ENCODE measurements at places on chromosomes 16 and 17. TPM values are rescaled to one million over a fixed set of nuclear protein-coding genes. Genes with fewer than 3 reads are reported as not detected.

GRCh38 chr16:68393333-68393732, 55.0 kb downstream of the SMPD3 start:
- no peak for DNase-seq

- no peak for DNase-seq
These were observed 10.3 kb upstream of the RNPS1 start for GRCh38 chr16:2278272-2278608.

GRCh38 chr17:16101440-16101839, 101.8 kb downstream of the TTC19 start:
- DNase-seq, result no peak

- DNase-seq, result no peak
These were observed 33.7 kb downstream of the TANC2 start for GRCh38 chr17:62999736-63000135.

DNA sequence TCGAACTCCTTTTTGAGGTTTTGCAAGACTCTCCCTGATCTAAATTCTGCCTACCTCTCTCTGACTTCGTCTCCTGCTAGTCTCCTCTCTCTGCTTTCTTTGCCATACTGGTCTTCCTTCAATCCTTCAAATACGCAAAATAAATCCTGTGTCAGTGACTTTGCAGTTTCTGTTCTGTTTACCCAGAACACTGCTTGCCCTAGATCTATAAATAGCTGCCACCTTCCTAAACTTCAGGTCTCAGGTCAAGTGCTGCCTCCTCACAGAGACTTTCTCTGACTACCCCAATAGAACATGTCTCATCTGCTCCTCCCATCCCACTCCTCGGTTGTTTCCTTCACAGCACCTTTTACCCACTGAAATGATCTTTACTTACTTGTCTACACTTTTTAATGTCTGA, 78.9 kb downstream of the TRIM37 start:
- DNase-seq, result no peak

- no peak for DNase-seq
These were observed 31.2 kb downstream of the CIBAR2 start for GRCh38 chr16:85081038-85081437.

Gene CCDC200
- not detected for total RNA-seq

Gene TANGO6
- total RNA-seq, result 19.1 TPM

DNA sequence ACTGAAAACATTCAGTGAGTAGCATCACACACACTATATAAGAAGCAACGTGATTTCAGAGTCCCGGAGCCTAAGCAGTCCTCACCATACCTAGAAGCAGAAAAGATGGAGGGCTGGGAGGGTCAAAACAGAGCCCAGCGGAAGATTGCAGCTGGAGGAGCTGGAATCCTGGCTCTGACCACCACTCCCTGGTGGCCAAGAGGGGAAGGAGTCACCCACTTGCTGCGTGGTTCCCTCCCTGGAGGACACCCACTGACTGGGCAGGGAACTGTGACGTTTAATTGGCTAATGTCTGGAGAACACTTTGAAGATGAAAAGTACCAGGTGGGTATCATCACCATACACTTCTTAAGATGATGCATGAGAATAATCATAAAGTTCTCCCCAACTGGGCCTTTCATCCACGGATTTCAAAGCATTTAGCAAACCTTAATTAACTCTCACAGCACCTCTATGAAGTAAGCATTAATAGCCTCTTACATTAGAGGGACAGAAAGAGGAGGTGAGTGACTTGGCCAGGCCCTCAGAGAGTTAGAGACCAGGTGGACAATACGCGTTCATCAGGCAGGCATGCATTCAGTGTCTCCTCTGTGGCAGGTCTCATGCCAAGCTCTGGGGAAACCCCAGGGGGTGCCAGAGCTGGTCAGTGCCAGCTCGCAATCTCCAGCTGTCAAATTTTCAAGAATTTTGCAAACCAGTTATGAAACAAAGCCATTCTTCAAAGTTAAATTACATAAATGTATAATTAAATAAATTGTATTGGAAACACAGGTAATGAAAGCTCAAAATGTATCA, 137.9 kb downstream of the AXIN2 start:
- no peak for DNase-seq

Gene EFCAB13
- total RNA-seq, result 11.8 TPM

DNA sequence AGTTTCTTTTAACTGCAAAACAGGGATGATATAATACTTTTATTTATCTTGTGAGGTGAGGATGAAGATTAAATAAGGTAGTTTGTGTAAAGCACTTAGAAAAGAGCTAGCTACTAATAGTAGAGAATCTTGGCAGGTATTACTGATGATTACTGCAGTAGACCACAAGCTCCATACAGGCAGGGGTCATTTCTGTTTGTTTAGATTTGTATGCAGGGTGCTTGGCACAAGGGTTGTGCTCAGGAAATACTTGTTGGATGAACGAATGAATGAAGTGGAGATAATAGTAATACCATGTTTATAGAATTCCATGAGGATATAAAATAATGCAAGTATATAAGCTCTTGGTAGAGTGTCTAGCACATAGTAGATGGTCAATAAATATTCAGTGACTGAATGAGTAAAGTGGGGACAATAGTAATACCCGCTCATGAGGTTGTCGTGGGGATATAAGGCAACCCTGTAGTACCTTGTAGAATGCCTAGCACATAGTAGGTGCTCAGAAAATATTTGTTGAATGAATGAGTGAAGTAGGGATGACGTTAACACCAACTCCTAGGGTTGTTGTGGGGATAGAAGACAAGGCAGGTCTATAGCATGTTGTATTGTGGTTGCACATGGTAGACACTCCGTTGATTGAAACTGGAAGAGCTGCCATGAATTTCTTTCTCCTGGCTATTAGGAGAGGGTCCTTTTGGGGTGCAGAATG, 83.0 kb downstream of the ABCC1 start:
- DNase-seq, result no peak

DNA sequence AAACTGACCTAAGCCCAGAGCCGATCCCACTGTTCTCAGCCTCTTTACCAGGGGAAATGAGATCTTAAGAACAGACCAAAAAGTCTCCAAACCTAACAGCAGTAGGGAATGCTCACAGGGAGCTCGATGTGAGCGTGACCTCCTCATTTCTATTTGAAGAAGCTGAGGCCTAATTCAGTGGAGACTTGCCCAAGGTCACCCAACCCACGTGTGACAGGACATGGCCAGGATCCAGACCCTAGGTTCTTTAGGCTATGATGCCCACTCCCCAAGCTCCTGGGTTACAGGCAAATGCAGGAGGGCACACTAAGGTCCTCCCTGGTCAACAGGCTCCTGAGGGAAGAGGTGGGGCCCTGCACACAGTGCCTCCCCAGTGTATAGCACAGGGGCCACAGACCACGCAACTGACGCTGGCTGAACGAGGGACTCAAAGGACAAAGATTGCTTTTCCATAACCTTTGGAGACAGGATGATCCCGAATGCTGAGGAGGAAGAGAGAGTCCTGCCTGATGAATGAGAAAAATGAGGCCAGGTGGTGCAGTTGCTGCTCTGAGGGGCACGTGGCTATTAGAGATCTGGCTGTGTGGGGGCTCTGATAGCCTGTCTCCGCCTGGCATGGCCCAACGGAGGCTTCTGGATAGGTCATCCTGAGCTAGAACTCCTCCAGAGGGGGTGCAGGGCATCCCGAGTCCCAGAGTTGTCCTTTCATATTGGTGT, 24.0 kb downstream of the MAP3K14 start:
- DNase-seq, result no peak

DNA sequence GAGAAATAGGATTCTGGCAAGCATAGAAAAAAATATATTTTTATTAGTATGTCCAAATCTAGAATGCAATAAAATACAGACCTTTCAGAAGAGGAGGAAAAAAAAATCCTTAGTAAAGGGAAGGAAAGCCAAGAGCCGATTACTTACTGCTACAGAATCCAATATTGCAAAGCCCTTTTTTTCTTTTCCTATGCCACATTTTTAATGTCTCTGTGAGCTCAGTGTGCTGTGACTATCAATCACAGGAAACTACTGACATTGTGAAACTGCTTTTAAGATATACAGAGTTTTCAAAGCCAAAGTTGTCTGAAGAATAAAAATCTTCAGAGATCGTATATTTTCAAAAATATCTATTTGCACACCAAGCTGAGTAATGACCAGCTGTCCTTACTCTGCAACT, 120.4 kb downstream of the CHD9NB start:
- no peak for DNase-seq

All from upper lobe of right lung (tissue), 1 donor.